ENCODE measurements at places on chromosomes 3 and 15.

- no peak for DNase-seq
Observed at GRCh38 chr3:354432-354831, 157.9 kb downstream of the CHL1 start.

DNA sequence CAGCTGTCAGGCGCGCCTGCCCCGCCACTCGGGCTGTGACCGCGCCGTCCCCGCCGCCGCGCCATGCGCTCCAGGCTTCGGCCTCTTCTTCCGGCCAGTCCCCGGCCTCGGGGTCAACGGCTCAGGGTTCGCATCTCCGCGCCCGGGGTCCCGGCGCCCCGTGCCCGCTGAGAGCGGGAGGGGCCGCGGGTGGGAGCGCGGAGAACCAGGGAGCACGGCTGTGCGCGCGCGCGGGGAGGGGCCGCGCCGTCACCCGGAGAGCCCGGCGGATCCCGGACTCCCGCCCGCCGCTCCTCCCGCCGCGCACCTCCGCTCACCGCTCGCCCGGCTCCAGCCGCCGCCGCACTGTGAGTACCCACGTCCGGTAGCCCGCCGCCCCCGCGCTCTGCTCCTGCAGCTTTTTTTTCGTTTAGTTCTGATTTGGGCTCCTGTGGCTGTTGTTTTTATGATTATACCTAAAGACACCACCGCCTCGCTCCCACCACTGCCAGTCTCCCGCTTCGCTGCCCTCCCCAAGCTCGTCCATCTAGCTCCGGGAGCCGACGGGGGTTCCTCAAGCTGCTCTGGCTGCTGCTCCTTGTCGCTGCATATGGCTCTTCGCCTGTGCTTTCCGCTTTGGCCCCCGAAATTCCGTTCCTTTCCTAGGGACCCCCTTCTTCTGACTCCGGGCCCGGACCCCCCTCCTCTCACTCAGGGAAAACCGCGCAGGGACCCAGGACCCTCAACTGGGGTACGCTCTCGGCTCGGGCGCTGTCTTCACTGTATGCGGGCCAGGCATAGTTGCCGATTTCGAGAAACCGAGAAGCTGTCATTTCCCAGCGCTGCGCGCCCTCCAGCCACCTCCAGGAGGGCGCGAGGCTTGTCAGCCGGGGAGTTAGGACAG lies 1.8 kb upstream of the SKOR1 start:
- DNase-seq: no peak

- no peak for DNase-seq
Observed at GRCh38 chr3:159852821-159853505, 135.7 kb upstream of the IL12A start.

DNA sequence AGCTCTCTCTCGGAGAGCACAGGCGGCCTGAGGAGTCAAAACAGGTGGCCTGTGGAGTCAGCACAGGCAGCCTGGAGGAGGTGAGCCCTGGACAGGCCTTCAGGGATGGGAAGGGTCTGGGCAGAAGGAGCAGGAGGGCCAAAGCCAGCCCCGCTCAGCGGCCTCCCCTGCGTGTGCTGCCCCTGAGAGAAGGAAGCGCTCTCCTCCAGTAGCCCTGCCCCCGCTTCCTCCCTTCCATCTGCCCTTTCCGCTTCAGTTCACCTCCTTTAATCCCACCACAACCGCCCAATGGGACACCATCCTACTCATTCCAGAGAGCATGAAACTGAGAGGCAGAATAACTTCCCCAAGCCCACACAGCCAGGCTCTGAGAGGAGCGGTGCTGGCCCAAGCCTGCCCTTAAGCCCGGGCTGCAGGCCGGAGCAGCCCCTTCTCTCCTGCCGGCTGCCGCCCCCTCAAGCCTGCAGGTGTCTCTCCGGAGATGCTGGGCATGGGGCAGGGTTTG lies 3.2 kb upstream of the NR2E3 start:
- no peak for DNase-seq

DNA sequence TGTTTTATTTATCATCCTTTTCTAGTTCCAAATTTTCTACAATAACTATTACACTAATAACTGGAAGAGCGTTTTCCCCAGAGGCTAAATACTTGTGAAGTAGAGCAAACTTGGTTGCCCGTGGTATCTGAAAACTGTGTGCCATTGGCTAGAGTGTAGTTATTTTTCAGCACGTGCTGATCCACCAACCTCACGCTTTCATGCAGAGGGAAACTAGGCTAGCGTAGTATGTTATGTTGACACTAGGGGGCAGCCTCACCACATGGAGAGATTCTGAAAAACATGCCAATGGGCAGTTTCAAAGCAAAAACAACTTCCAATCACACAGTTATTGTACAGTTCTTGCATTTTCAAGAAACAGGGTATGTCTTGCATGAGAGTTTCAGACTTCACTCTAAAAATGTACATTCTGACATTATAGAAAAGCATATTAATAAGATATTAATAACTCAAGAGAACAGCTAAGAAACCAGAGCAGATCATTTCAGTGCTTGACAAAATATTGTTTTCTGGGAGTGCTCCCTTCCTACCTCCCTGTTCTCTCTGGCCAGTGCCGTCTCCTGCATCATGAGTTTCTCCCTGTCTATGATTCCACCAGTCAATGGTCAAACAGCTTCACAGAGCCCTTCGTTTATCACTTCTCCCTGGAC lies 39.7 kb downstream of the SPATA12 start:
- no peak for DNase-seq

DNA sequence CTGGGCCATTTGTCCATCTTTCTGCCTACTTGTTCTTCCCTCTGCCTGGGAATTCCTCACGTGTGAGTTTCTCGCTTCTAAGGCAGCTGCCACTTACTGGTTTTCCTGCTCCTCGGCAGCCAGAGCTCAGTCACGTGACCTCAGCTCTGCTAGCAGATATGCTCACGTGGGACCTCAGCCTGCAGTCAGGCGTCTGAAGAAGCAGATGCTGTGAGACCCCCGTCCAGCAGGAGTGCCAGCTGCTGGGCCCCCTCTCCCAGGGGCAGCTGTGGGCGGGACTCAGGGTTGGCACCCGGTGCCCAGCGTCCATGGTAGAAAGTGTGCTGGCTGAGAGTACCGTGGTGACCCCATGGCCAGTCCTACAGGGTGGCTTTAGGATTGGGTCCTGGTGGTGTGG lies 161.3 kb upstream of the TLE3 start:
- DNase-seq: peak; percentile 39

DNA sequence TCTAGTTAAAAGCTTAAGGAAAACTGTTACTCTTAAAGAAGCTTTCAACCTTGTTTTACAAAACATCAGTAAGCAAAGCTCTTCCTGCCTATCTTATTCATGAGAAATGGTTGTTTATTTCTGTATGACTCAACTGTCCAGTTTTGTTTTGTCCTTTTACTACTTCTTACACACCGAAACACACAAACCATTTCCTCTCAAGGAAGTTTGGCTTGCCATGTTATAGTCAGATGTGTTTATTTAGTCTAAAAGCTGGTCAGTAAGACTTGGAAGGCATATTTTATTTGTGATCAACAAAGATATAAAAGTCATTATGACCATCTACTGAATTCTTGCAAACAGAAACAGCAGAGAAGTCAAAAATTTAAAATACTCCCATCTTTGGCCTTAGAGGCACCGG lies 53.2 kb upstream of the RBSN start:
- no peak for DNase-seq

- no peak for DNase-seq
Observed at GRCh38 chr3:1616744-1617143, 481.9 kb upstream of the CNTN4 start.

- DNase-seq: no peak
Observed at GRCh38 chr15:38217191-38217595, 35.4 kb upstream of the SPRED1 start.

GRCh38 chr15:48871542-48871941 lies 6.4 kb upstream of the EID1 start:
- no peak for DNase-seq

DNA sequence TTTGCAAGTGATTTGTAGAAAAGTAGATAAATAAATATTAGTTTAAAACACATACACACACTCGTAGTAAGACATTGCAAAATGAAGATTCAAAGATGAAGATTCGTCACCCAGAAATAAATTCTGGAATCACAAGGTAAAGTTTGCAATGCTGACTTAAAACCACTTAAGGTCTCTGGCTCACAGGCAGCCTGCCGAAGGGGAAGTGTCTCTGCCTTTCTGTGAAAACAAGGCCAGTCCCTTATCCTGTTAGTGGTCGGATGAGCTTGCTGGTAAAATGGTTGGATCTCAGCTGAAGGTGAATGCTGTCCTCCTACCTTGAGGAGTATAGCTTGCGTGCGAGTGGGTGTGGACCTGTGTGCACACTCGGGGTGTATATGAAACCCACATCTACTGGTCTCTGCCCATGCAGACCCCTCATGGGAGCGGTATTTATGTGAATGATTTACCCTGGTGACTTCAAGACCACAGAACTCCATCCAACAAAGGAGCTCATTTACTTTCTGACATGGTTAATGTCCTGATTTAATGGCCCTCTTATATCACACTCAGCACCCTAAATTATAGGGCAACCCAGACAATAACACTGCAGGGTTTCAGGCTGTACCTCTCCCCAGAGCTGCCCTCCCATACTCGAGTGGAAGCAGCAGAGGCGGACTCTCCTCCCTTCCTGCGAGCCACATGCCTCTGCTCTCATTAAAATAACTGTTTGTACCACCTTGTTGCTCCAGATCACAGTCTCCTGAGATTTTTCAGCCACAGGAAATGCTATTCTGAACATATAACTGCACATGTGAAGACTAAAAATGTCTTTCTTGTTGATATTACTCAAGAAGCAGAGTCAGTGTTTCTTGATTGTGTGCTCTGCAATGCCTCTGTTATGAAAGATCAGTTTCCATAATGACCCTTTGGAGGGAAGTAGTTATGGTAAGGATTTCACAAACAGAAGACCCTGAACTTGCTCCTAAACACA lies 45.9 kb upstream of the ALDH1A3 start:
- no peak for DNase-seq

DNA sequence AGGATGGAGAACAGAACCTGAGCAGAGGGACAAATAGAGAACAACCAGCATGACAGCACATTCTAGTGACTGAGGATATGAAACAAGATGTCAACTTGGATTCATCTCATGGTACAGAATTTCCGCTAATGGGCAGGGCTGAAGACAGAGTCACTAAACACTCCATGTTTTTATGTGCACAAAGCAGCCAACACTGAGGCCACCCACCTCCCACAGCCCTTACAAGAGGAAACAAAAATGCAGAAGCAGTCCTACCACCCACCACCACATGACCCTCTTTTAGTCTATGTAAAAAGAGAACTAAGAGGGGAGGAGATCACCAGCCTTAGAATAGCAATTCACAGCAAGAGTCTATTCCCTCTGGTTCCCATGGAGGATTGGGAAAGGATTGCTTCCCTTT lies 131.4 kb upstream of the UBE2E2 start:
- DNase-seq: no peak

DNA sequence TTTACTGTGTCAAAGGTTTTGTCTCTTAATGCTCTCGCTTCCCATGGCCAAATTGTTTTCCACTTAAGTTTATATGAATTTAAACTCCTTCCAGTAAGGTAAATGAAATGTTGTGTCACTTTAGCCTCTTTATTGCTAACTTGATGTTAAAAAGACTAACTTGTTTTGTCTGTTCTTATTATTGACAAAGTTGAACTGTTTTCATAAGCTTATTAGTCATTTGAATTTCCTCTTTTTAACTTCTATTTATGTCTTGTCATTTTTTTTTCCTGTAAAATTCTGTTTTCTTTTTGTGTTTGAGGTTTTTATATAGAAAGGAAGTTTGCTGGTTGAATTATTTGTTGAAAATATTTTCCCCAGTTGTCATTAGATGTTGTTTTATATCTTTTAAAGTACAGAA lies 25.8 kb downstream of the FAM98B start:
- no peak for DNase-seq

DNA sequence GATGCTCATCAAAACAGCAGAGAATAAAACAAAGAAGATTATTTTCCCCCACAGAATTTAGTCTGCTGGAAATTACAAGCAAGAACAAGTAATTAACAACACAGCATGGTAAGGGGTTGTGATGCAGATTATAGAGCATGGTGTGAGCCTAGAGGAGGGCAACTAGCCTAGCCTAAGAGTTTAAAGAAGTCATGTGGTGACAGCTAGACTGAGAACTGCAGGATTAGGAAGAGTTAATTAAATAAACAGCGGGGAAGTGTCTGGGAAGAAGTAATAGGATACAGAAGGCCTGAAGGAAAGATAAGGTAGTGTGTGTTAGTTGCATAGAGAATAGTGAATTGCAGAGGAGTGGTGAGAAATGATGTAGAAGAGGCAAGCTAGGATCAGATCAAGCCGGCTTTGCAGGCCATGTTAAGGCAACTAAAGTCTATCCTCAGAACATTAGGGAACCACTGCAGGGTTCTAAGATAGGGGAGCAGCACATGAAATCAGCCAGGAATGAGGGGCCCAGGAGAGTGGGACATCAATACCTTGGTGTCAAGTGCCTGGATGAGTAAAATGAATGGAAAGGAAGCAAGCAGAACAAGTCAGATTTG lies 11.9 kb upstream of the PKM start:
- no peak for DNase-seq

GRCh38 chr15:67406257-67406861 lies 114.6 kb upstream of the C15orf61 start:
- no peak for DNase-seq

DNA sequence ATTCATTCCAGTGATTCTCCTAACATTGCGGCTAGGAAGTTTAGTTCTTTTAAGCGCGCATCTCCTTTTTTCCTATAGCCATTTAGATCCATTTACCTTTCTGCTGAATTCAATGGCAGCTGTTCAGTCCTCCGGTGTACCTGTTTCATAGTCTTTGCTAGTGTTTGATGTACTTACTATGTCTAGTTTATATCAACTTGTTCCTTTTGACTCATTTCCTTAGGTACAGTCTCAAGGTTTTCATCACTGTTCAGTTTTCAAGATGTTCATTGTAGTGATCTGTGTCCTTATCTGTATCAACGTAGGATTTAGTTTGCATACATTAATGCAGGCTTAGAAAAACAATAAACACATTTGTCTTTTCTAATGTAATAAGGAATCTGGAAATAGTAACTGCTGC lies 59.0 kb upstream of the MBNL1 start:
- no peak for DNase-seq

DNA sequence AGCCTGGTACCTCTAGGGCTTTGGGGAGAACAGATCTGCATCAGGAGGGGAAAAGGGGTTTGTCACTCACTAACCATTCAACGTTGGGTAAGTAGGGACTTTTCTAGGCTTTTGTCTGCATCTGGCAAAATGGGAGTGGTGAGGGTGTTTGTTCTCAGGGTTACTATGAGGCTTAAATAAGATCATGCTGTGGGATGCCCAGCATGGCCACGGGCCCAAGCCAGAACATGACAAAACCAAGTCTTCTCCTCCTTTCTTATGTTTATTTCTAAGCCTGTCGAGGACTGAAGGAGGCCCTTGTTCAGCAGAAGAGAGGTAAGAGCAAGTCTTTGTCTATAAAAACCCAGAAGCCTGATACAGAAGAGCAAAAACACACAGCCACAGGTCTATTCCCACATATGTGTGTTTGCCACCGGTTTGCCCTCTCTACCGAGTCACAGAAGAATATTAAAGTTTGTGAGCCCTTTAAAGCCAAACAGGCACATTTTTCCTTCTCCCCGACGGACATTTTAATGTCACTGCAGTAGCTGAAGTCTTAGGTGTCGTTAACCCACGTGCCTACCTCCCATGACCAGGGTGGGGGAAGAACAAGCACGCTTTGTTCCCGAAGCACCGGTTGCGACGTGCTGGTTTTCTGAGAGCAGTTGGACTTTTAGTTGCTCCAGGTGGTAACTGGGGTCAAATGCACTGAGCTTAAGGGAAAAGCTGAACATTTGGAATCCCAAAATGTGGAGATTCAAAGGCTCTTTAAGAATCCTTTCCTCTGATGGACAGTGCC lies 72.1 kb downstream of the NOX5 start:
- no peak for DNase-seq

GRCh38 chr3:14516738-14517345 lies 23.3 kb downstream of the GRIP2 start:
- DNase-seq: no peak
